ENCODE measurements at places on chromosomes 2 and 18.

DNA sequence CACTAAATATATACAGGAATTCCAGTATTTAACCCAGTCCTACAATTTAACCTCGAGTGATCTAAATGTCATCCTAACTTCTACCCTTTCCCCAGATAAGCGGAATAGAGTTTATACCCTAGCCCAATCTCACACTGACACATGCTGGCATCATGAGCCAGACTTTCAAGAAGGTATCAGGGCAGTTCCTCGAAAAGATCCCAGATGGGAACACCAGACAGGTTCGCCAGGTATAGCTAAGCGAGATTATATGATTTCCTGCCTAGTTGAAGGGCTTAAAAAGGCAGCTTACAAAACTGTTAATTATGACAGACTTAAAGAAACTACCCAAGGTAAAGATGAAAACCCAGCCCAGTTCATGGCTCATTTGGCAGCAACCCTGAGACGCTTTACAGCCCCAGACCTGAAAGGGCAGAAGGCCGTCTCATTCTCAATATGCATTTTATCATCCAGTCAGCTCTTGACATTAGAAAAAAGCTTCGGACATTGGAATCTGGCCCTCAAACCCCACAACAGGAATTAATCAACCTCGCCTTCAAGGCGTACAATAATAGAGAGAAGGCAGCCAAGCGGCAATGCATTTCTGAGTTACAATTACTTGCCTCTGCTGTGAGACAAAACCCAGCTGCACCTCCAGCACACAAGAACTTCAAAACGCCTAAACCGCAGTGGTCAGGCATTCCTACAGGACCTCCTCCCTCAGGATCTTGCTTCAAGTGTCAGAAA, 668.2 kb upstream of the PKDCC start:
- no peak for DNase-seq
- no peaks in the 10 kb centered on the region for H3K4me1 ChIP-seq
- no peaks in the 10 kb centered on the region for H3K27me3 ChIP-seq
- no peak overlapping the region for H3K27ac ChIP-seq
- H3K36me3 ChIP-seq, result no peaks in the 10 kb centered on the region

GRCh38 chr2:126244937-126245336, 411.0 kb upstream of the GYPC start:
- no peak overlapping the region for H3K4me3 ChIP-seq
- DNase-seq, result no peak
- no peak overlapping the region for H3K27ac ChIP-seq
- H3K27me3 ChIP-seq, result no peaks in the 10 kb centered on the region
- H3K4me1 ChIP-seq, result no peaks in the 10 kb centered on the region

GRCh38 chr2:170307555-170308351, 129.8 kb downstream of the MYO3B start:
- DNase-seq, result no peak
- no peaks in the 10 kb centered on the region for H3K36me3 ChIP-seq
- no peak overlapping the region for H3K4me3 ChIP-seq
- H3K27me3 ChIP-seq, result no peaks in the 10 kb centered on the region

DNA sequence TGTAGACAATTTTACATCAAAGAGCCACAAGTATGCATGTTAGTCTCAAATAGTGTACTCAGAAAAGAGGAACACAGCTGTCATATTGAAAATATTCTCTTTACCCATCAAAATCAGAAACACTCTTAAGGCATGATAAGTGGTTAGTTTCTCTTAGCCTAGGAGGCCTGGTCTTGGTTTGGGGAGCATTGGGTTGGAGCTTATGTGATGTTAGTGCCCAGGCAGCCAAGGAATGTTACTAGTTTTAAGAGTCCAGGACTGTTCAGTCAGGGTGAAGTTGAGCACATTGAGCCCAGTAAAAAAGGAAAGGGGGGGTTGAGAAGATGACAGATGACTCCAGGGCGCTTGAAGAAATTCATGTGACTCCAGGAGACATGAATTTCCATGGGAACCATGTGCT, 340.6 kb downstream of the HRH4 start:
- no peak overlapping the region for H3K4me3 ChIP-seq
- no peaks in the 10 kb centered on the region for H3K4me1 ChIP-seq
- H3K27me3 ChIP-seq, result no peaks in the 10 kb centered on the region
- DNase-seq, result no peak
- no peak overlapping the region for H3K27ac ChIP-seq

DNA sequence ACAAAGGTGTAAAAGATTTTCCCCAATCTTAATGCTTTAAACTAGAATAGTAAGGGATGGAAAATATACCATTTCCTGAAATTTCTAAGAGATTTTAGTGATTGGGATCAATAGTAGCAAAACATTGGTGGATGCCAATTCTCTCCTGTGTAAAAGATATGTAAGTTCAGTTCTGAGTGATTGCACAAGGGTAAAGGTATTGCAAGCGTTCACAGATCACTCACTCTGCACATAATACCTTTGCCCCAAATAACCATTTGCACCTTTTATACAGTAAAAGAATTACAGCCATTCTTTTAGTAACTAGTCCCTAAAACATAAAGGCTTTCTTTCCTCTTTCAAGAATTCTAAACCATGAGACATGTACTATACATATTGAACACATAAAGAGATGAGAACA, 13.0 kb upstream of the ZCCHC2 start:
- DNase-seq, result no peak
- no peaks in the 10 kb centered on the region for H3K36me3 ChIP-seq
- H3K27ac ChIP-seq, result no peak overlapping the region
- H3K4me3 ChIP-seq, result no peak overlapping the region

- no peaks in the 10 kb centered on the region for H3K27me3 ChIP-seq
- H3K27ac ChIP-seq, result no peak overlapping the region
- no peaks in the 10 kb centered on the region for H3K4me1 ChIP-seq
- no peak overlapping the region for H3K4me3 ChIP-seq
- DNase-seq, result no peak
Measured at GRCh38 chr2:148238561-148238960, 217.7 kb downstream of the MBD5 start.

- DNase-seq, result no peak
- H3K4me1 ChIP-seq, result no peaks in the 10 kb centered on the region
- no peak overlapping the region for H3K4me3 ChIP-seq
- no peak overlapping the region for H3K27ac ChIP-seq
Measured at GRCh38 chr2:166148500-166149400, 20.9 kb upstream of the SCN1A start.

DNA sequence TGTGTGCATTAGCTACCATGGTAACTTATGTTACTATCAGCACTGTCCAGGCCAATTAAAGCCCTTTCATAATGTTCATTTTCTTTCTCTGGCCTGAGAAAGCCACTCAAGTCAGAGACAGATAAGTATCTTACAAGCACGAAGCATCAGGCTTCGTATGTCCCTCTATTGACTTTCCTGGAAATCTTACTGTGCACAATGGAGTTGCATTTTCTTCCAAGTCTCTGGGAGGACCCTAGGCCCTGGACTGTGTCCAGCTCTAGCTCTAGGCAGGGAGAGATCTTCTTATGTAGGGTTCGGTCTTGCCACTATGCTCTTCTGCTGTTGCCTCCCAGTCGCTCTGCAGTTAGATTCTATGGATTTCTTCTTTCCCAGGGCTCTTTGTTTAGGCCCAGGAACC, 40.0 kb upstream of the ITGA6 start:
- no peak overlapping the region for H3K4me3 ChIP-seq
- H3K27me3 ChIP-seq, result no peaks in the 10 kb centered on the region
- H3K4me1 ChIP-seq, result no peaks in the 10 kb centered on the region
- H3K36me3 ChIP-seq, result no peaks in the 10 kb centered on the region
- DNase-seq, result no peak

- H3K27me3 ChIP-seq, result no peaks in the 10 kb centered on the region
- DNase-seq, result no peak
- H3K4me1 ChIP-seq, result no peaks in the 10 kb centered on the region
Measured at GRCh38 chr2:134782107-134782506, 56.3 kb upstream of the ACMSD start.

DNA sequence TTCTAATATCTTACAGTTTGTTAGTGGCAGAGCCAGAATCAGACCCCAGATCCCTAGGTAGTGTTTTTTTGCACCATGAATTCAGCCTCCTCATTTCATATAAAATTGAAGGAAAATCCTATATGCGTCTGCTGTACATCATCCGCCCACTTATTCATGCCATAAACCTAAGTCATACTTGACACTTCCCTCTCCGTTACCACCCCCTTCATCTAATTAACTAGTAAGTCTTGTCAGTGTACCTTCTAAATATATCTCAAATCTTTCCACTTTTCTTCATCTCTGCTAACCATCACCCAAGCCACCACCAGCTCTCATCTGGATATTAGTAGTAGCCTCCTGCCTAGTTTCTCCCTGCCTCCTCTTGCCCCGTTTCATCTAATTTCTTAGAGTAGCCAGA, 248.7 kb upstream of the SIX3 start:
- H3K4me3 ChIP-seq, result no peak overlapping the region

DNA sequence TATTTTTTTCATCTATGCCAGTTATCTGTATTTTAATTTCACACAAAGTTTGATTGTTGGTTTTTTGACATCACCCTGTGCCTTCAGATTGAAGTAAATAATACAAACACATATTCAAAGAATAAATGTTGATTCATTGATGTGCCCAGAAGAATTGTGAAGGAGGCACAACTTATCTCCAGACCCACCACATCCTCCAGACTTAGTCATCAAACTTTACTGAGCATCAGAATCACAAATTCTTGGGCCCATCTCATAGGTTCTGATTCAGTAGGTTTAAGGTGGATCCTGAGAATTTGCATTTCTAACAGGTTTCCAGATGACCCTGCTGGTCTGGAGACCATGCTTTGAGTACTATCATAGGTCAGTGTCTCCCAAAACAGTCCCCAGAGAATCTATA, 82.8 kb upstream of the PIK3C3 start:
- no peak overlapping the region for H3K4me3 ChIP-seq
- no peaks in the 10 kb centered on the region for H3K36me3 ChIP-seq
- no peak for DNase-seq
- H3K27ac ChIP-seq, result no peak overlapping the region
- no peaks in the 10 kb centered on the region for H3K4me1 ChIP-seq
- no peaks in the 10 kb centered on the region for H3K27me3 ChIP-seq

GRCh38 chr18:13877157-13877556, 38.2 kb downstream of the MC2R start:
- no peak overlapping the region for H3K4me3 ChIP-seq
- H3K36me3 ChIP-seq, result no peaks in the 10 kb centered on the region
- no peaks in the 10 kb centered on the region for H3K4me1 ChIP-seq
- H3K27me3 ChIP-seq, result peaks cover 3% of the 10 kb centered on the region

DNA sequence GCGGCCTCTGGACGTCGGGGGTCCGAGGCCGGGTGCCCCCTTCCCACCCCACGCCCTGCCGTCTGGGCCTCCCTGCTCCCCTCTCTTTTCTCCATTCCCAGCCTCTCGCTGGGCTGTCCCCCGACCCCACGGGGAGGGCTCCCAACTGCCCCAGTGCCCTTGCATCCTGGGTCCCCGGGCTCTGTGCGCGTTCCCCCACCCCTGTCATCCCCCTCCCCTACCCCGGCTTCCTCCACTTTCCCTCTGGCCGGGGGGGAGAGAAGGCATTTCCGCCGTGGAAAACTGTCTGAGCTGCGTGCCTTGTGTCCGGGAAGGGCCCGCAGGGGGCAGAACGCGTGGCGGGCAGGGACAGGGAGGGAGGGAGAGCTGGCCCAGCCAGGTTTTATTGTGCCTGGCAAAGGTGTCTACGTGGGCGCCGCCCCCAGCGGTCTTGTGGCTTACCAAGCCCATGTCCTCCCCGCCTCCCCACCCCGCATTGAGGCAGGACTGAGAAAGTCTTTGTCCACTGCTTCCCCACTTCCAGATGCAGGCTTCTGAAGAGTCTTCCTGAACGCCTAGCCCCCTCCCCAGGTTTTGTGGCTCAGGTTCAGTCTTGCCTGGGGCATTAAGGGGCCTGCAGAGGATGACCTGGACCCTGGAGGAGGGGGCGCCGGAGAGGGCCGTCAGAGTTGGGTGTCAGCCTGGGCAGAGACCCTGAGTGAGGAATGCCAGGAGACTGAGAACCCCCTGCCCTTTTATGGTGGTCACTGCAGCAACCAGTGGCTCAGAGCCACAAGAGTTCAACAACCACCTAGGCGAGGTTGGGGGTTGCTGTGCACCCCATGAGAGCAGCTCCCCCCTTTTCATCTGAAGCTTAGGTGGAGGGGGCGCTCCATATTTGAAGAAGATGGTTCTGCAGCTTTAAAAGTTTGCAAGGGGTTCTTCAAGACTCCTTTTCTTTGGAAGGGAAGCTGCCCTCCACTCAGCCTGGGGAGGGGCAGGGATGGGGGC, 1.3 kb downstream of the ITM2C start:
- no peak overlapping the region for H3K27ac ChIP-seq
- no peak for DNase-seq
- H3K36me3 ChIP-seq, result no peaks in the 10 kb centered on the region
- H3K4me3 ChIP-seq, result peak overlapping the region; percentile 70
- H3K27me3 ChIP-seq, result peaks cover 2% of the 10 kb centered on the region
- H3K4me1 ChIP-seq, result peaks cover 54% of the 10 kb centered on the region

- H3K27me3 ChIP-seq, result no peaks in the 10 kb centered on the region
- H3K36me3 ChIP-seq, result peaks cover 2% of the 10 kb centered on the region
- DNase-seq, result no peak
Measured at GRCh38 chr2:157726946-157727345, 98.3 kb upstream of the ACVR1C start.

DNA sequence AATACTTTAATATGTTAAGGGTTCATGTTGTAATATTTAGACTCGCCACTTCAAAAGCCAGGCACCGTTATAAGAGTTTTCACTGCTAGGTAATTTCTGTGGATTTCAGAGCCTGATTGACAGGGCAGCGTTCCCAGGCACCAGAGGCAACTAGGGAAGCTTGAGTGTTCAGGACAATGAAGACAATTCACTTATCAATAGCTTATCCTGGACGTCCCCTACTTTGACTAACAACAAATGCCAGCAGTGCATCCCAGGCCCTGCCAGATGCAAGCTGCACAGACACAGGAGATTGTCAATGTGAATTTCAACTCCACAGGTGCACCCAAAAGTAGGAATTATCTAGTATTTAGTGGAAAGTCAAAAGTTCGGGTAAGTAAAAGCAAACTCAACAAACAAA, 179.3 kb upstream of the GYPC start:
- H3K4me3 ChIP-seq, result no peak overlapping the region
- H3K36me3 ChIP-seq, result no peaks in the 10 kb centered on the region
- no peaks in the 10 kb centered on the region for H3K27me3 ChIP-seq
- no peak for DNase-seq
- H3K27ac ChIP-seq, result no peak overlapping the region

- no peaks in the 10 kb centered on the region for H3K27me3 ChIP-seq
- DNase-seq, result no peak
- H3K4me1 ChIP-seq, result no peaks in the 10 kb centered on the region
- H3K27ac ChIP-seq, result no peak overlapping the region
- no peaks in the 10 kb centered on the region for H3K36me3 ChIP-seq
Measured at GRCh38 chr2:62686012-62686685, 19.4 kb upstream of the EHBP1 start.

GRCh38 chr2:16251511-16252225, 311.3 kb downstream of the MYCN start:
- no peaks in the 10 kb centered on the region for H3K4me1 ChIP-seq
- no peak for DNase-seq
- no peak overlapping the region for H3K27ac ChIP-seq
- H3K27me3 ChIP-seq, result no peaks in the 10 kb centered on the region

- DNase-seq, result no peak
- peaks cover 4% of the 10 kb centered on the region for H3K4me1 ChIP-seq
- no peaks in the 10 kb centered on the region for H3K27me3 ChIP-seq
- H3K27ac ChIP-seq, result no peak overlapping the region
- H3K4me3 ChIP-seq, result no peak overlapping the region
Measured at GRCh38 chr2:42547014-42547413, 21.4 kb upstream of the MTA3 start.
